ENCODE measurements at places on chromosomes 7 and 10.

DNA sequence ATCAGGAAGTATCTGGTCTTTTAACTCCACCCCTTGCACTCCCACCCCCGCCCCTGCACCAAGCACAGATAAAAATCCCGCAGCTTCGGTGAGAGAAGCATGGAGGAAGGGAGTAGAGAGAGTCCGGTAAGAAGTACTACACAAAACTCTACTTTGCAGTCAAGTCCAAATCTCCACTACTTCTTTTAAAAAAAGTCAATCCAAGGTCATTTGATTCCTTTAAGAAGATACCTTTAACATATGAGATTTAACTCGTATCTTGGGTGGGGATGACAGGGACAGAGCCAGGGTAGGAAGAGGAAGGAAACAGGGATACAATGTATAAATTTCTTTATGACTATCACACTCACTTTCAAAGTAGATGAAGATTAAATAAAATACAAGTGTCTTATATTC is 132.1 kb downstream of the NRBF2 start:
- peaks cover 4% of the 10 kb centered on the region for H3K36me3 ChIP-seq
- H3K27ac ChIP-seq: peak overlapping the region; percentile 90
- no peaks in the 10 kb centered on the region for H3K27me3 ChIP-seq
- peak overlapping the region; percentile 87 for H3K4me3 ChIP-seq

- H3K4me3 ChIP-seq: no peak overlapping the region
- H3K27me3 ChIP-seq: no peaks in the 10 kb centered on the region
- H3K4me1 ChIP-seq: no peaks in the 10 kb centered on the region
These were observed 42.9 kb upstream of the CTBP2 start for GRCh38 chr10:125203186-125203800.

DNA sequence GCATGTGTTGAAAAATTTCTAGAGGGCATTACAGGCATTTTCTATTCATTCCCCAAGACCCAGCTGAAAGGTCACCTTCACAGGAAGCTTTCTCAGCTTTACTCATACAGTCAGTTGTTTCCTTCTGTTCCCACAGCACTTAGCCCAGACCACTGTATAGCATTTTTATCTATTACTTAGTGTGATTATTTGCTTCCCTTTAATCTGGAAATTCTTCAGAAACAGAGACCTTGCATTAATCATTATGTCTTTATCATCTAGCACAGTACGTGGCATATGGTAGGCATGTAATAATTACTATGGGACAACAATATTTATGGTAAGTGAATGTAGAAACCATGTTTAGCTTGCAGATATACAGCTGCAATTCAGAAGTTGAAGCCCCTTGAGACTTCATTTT is 38.2 kb upstream of the CDK6 start:
- no peak overlapping the region for H3K27ac ChIP-seq
- no peak for DNase-seq
- no peak overlapping the region for H3K4me3 ChIP-seq

- H3K4me3 ChIP-seq: no peak overlapping the region
- DNase-seq: no peak
- H3K27me3 ChIP-seq: no peaks in the 10 kb centered on the region
These were observed 148.8 kb downstream of the PFKFB3 start for GRCh38 chr10:6351495-6351894.

DNA sequence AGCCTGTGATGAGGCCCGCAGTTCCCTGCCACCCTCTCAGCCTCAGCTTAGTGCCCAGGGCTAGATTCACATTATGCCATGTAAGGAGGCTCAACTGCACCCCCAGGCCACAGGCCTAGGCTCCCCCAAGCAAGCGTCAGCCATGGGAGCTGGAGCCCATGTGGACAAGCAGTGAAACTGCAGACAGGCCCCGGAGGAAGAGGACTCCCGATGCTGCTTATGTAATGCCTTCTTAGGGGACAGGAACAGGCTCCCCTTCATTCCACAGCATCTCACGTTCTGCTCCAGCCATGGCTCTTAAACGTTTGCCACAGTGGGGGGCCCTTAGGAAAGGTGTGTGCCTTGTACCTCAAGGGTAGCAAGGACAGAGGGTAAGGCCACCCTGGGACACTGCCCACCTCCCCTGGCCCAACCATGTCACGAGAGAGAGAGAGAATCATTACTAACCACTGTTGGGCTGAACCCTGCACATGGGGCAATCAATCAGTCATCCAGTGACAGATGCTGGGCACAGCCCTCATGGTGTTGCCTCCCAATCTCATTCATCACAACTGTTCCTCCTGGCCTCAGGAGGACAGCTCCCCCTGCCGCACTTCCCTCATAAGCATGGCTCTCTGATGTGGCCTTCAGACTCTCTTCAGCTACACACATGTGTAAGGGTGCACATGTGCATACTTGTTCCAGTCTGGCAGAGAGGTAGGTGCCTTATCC is 263.0 kb downstream of the GRID1 start:
- H3K27me3 ChIP-seq: no peaks in the 10 kb centered on the region
- no peak overlapping the region for H3K27ac ChIP-seq
- no peak for DNase-seq
- H3K4me3 ChIP-seq: no peak overlapping the region
- no peaks in the 10 kb centered on the region for H3K4me1 ChIP-seq

GRCh38 chr7:157177333-157177982 is 38.7 kb downstream of the UBE3C start:
- H3K4me1 ChIP-seq: no peaks in the 10 kb centered on the region
- H3K27ac ChIP-seq: no peak overlapping the region
- H3K4me3 ChIP-seq: no peak overlapping the region
- DNase-seq: peak; percentile 38
- H3K36me3 ChIP-seq: peaks cover 82% of the 10 kb centered on the region

GRCh38 chr10:23344241-23344841 is at the start of gene C10orf67:
C10orf67 (minus strand) TSS chr10:23344797; CDS start chr10:23344774, 23 bp downstream.
- H3K4me3 ChIP-seq: peak within 1 kb of the TSS; percentile 70
- peaks cover 60% of the 10 kb centered on the region for H3K27me3 ChIP-seq
- no peak within 1 kb of the TSS for H3K27ac ChIP-seq
- H3K4me1 ChIP-seq: no peaks in the 10 kb centered on the region
- no peaks in the 10 kb centered on the region for H3K36me3 ChIP-seq

DNA sequence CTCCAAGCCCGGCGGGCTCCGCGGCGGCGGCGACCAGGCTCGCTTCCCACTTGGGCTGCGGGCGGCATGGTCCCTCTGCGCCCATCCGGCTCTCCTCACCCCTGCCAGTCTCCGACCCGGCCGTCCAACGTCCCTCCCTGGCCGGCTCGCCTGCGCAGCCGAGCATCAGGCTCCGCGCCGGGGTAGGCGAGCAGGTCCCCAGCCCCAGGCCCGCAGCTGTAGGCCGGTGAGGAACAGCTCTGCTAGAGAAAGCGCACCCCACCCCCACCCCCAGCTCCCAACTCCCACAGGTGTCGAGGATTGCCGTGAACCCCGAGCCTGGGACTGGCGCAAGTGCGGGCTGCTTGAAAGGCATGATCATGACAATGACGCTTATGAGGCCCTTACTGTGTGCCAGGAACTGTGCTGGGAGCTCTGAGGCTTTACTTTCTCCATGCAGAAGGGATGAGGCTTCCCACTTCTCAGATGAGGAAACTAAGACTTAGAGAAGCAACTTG is 20.8 kb upstream of the PAX2 start:
- H3K4me1 ChIP-seq: no peaks in the 10 kb centered on the region
- H3K27ac ChIP-seq: no peak overlapping the region
- H3K4me3 ChIP-seq: no peak overlapping the region
- H3K27me3 ChIP-seq: peaks cover 91% of the 10 kb centered on the region
- no peaks in the 10 kb centered on the region for H3K36me3 ChIP-seq

- peaks cover 3% of the 10 kb centered on the region for H3K27me3 ChIP-seq
- H3K4me1 ChIP-seq: no peaks in the 10 kb centered on the region
- no peak for DNase-seq
- no peaks in the 10 kb centered on the region for H3K36me3 ChIP-seq
These were observed 130.4 kb downstream of the GLI3 start for GRCh38 chr7:42106562-42106961.

GRCh38 chr7:119421657-119422056 is 851.3 kb upstream of the KCND2 start:
- H3K4me1 ChIP-seq: no peaks in the 10 kb centered on the region
- no peaks in the 10 kb centered on the region for H3K36me3 ChIP-seq
- no peaks in the 10 kb centered on the region for H3K27me3 ChIP-seq
- no peak for DNase-seq
- H3K27ac ChIP-seq: no peak overlapping the region

GRCh38 chr10:49164559-49165188 is 23.5 kb downstream of the TMEM273 start:
- H3K27me3 ChIP-seq: no peaks in the 10 kb centered on the region
- H3K4me3 ChIP-seq: no peak overlapping the region
- peak; percentile 75 for DNase-seq
- H3K4me1 ChIP-seq: no peaks in the 10 kb centered on the region

GRCh38 chr7:2001601-2002442 is 230.9 kb downstream of the MAD1L1 start:
- DNase-seq: no peak
- no peaks in the 10 kb centered on the region for H3K27me3 ChIP-seq
- H3K36me3 ChIP-seq: no peaks in the 10 kb centered on the region
- H3K4me1 ChIP-seq: no peaks in the 10 kb centered on the region
- no peak overlapping the region for H3K27ac ChIP-seq
- no peak overlapping the region for H3K4me3 ChIP-seq

GRCh38 chr10:48535416-48536155 is 69.3 kb downstream of the ARHGAP22 start:
- H3K27ac ChIP-seq: no peak overlapping the region

DNA sequence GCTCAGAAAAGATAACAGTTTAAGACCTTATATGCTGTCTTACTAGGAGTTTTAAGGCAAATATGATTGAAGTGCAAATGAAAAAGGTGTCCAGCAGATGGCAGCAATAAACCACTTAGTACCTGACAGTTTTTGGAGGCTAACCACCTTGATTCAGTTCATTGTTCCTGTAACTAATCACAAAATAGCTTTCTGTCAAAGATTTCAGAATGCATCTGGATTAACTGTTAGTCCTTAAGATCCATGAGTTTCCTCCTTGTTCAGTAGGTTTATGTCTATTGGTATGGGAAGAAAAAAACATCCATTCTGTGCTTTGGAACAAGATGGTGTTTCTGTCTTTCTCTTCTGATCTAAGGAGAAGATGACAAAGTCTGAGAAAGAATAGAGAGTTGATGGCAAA is 46.6 kb downstream of the CCSER2 start:
- H3K27me3 ChIP-seq: no peaks in the 10 kb centered on the region
- H3K27ac ChIP-seq: no peak overlapping the region
- H3K4me3 ChIP-seq: no peak overlapping the region

DNA sequence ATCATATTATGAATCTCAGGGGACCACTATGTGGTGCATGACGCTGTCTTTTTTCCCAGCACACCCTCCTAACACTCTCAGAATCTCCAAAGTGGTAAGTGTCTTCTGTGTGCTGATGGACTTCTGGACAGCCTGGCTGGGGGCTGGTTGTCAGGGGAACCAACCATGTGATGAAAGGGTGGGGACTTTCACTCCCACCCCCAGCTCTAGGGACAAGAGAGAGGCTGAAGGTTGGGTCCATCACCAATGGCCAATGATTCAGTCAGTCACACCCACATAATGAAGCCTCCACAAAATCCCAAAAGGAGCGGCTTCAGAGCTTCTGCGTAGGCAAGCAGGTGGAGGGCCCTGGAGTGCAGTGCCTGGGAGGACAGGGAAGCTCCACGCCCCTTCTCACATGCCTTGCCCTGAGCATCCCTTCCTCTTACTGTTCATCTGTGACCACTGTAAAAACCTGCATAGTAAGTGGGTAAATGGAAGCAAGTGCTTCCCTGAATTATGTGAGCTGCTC is 44.6 kb downstream of the RASGEF1A start:
- H3K4me3 ChIP-seq: no peak overlapping the region
- DNase-seq: no peak
- no peaks in the 10 kb centered on the region for H3K27me3 ChIP-seq
- H3K4me1 ChIP-seq: no peaks in the 10 kb centered on the region
- no peak overlapping the region for H3K27ac ChIP-seq

DNA sequence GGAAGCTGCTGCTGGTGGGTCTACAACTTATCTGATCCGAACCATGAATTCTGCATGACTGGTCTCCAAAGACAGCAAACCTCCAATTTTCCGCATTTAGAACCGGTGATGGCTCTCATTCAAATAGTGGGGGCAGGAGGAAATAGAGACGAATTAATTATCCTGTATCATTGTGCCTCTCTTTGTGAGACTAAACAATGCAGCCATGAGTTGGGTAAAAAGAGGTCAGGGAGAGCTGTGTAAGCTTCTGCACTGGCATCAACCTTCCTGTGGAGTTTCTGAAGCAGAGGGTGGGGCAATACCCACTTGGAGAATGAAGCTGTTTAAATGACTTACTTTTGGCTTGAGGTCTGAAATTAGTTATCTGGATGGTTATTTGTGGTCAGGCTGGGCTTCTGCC is 266.4 kb downstream of the SORCS3 start:
- no peak for DNase-seq
- H3K27ac ChIP-seq: no peak overlapping the region
- no peak overlapping the region for H3K4me3 ChIP-seq
- H3K36me3 ChIP-seq: no peaks in the 10 kb centered on the region

DNA sequence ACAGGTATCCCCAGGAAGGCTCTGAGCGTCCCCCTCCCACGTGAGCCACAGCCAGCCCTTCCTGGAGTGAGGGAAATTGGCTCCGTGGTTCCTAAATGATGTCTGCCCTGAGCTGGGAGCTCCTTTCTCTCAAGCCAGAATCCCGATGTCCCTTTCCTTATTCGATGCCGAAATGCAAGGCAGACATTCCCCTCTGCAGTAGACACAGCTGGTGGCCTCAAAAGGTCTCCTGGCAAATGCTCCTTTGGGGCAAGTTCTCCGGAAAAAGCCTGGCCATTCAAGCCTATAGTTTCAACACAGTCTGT is 98.9 kb downstream of the HIP1 start:
- no peaks in the 10 kb centered on the region for H3K36me3 ChIP-seq
- H3K4me3 ChIP-seq: peak overlapping the region; percentile 76
- peaks cover 12% of the 10 kb centered on the region for H3K4me1 ChIP-seq
- H3K27ac ChIP-seq: no peak overlapping the region

DNA sequence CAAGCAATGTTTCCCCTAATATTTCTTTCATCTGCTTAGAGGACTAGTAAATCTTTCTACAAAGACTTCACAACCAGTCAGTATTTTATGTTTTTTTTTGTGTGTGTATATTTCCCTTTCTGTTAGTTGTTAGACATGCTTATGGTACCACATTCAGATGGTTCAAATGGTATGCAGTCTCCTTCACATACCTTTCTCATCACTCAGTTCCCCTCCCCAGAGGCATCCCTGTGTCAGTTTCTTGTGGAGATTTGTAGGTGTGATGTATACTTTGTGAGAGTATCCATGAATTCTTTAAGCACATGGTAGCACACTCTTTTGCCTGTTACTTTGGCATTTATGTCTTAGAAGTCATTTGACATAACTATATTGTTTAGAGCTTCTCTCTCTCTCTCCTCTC is 4.4 kb downstream of the ZNF485 start:
- H3K4me3 ChIP-seq: no peak overlapping the region
- H3K36me3 ChIP-seq: peaks cover 8% of the 10 kb centered on the region
- H3K27ac ChIP-seq: no peak overlapping the region
- no peaks in the 10 kb centered on the region for H3K27me3 ChIP-seq

- H3K27ac ChIP-seq: no peak overlapping the region
- H3K36me3 ChIP-seq: no peaks in the 10 kb centered on the region
- H3K27me3 ChIP-seq: no peaks in the 10 kb centered on the region
These were observed 47.6 kb downstream of the ASB13 start for GRCh38 chr10:5618829-5619228.

Measured in common myeloid progenitor, CD34-positive (primary cell).